AG08395 (cell line): ENCODE measurements at places on chromosomes 12 and 14.
A peak's percentile ranks its signal among the peaks of the same experiment; 100 is the strongest.

GRCh38 chr12:96263449-96263902, 69.3 kb downstream of the ELK3 start:
- DNase-seq: no peak

DNA sequence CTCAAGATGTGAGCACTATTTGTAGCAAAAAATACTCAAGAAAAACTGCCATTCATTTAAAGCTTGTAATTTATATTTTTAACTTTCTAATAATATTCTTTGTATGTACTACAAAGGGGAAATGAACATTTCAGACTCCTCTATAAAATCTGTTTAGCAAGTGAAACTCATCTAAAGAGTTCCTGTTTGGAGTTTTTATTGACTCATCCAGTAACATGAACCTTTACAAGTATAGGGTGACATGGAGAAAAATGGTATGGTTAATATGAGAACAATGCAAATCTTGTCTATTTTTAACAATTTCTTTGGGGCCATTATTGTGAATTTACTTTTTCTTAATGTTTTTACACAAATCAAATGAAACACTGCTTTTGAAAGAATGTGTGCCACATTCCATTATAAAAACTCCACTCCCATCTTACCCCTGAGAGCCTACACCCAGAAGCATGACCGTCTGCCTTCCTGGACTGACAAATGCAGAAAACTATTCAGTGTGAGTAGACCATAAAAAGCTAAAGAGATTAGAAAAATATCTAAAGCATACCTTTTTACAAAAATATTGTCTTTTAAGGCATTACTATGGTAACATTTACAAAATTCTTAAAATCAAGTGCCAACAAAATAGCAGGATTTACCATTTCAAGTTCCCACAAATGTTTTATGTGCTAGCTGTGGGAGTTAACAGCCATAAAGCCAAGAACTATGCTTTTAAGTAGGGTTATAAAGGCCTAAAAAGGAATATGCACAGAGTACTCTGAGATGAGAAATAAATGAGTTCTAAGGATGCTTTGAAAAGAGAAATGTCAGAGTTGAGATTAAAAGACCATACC, 144.0 kb downstream of the ADAMTS20 start:
- no peak for DNase-seq

DNA sequence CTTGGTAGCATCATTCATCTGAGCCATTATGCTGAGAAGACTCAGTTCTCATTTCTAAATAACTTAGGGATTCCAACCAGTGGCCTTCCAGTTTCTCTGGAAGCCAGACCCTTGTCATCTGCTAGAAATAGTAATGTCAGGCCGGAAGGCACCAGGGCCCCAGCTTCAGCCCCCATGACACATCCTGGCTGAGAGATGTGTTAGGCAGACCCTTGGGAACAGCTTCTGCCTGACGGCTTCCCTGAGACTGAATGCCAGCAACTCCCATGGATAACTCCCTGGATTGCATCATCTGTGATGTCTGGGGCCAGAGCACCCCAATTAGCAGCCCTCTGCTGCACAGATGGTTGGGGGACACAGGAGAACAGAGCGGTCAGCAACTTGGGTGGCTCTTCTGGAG, 583.5 kb upstream of the TBX3 start:
- peak; percentile 41 for DNase-seq

DNA sequence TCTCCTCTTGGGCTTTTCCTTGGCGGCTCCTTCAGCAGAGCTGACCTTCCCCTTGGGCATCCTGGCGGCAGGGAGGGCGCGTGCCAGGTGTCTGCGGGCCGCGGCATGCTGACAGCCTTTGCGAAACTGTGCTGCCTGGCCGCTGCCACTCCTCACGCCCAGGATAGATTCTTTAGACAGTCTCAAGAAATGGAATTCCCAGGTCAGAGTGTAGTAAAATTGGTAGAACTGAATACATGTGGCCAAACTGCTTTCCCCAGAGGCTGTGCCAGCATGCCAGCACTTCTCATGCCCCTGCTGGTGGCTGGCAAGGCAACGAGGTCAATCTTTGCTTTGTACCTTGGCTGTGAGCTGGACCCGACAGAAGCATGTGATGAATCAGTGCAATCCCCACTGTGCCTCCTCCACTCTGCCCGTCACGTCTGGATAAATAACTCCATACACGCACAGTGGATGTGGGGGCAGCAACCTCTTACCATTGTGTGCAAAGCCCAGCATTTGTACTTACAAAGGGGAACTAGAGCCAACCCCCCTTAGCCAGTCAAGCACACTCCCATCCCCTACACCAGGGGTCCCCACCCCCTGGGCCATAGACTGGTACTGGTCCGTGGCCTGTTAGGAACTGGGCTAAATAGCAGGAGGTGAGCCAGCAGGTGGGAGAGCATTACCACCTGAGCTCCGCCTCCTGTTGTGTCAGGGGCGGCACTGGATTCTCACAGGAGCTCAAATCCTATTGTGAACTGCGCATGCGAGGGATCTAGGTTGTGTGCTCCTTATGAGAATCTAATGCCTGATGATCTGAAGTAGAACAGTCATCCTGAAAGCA, 90.9 kb downstream of the ACTN1 start:
- DNase-seq: no peak

DNA sequence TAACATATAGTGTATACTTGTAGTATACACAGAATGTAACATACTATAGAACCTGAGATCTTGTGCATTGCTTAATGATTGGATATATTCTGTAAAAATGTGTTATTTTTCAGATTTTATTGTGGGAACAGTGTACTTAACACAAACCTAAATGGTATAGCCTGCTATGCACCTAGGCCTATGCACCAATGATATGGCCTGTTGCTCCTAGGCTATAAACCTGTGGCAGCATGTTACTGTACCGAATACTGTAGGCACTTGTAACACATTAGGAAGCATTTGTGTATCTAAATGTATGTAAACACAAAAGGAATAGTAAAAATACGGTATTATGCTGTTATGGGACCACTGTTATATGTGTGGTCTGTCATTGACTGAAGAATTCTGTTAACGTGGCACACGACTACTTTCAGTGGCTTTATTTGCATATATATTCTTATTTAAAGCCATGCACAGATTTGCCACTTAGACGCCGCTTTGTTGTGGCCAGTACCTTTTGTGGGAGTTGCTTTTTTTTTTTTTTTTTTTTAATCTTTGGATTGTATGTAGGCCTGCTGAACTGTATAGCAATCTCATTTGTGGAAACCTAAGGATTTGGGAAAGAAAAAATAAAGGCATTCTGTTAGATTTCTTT, 7.4 kb downstream of the PAPOLA start:
- no peak for DNase-seq

DNA sequence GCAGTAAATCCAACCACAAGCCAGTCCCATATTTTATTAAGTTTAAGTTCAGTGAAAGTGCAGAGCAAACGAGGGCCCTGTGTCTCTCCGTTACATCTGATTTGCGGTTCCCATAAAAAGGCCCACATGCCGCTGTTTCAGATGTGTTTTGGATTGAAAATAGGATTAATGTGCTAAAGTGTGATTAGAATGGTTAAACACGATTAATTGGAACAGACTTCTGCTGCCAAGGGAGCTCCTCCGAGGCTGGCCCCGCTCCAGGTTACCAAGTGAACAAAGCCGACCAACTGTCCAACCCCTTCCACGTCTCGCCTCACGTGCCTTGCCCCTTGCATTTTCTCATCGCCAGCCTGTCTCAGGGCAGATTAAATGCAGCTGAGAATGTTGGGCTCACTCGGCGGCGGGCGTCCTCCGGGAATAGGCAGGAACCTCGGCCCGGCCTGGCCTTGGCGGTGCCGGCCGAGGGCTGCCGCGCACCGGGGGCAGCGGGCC, 166.5 kb upstream of the GSC start:
- peak; percentile 83 for DNase-seq

DNA sequence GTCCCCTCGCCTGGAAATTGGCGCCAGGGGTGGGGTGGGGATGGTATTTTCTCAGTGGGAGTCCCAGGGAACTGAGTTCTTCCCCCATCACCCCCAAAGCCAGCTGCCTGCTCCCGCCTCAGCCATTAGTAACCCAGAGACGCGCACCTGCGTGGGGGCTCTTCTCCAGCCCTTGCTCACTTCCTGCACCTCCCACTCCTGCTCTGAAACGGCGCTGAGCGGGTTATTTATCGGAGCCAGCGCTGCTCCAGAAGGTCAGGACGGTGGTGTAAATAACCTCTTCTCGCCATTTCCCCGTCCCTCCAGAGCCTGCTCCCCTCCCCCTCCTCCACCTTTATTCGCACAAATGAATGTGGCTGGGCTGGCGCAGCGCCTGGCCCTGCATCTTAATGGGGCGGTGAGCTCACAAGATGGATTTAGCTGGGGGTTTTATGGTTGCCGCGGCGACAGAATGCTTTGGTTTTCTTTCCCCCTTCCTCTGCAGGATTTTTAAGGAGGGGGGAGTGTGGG, 12.2 kb downstream of the GPR84 start:
- DNase-seq: peak; percentile 53

DNA sequence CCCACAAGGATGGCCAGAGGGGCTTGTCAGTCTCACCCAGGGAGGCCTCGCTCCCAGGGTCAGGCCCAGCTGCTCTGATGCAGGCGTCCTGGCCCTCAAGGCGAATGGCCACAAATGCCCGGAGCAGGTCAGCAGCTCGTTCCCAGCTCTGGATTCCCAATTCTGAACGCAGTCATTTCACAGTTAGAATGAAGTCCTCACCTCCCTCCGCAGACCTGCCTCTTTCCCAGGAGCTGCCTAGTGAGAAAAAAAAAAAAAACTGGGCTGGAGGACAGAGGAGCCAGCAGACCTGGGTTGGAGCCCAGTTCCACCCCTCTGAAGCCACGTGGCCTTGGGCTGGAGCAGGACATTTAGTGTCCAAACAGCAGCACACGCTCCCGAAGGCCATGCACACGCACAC, 62.2 kb upstream of the DIO3 start:
- DNase-seq: no peak

DNA sequence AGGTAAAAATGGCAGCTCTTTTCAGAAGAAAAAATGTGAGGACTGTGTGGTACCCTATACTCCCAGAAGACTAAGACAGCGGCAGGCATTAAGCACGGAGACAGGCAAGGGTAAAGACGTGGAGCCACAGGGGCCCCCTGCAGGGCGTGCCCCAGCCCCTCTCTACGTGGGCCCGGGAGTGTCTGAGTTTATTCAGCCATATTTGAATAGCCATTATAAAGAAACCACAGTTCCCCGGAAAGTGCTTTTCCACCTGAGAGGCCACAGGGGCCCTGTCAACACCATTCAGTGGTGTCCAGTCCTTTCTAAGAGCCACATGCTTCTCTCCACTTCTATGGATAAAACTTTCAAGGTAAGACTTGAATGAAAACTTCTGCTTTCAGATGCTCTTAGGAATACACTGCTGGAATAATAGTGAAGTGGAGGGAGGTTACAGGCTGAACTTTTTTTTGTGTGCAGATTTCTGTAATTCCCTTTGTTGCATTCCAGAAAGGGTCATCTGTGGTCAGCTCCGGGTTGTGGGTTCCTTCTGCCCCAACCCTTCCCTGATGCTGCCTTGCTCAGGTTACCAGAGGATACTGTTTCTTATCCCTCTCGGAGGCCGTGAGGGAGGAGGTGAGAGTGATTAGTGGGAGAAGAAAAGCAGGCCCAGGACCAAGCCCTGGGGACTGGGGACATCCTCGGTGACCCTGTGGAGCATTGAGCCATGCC, 58.4 kb downstream of the SLC25A47 start:
- DNase-seq: no peak

DNA sequence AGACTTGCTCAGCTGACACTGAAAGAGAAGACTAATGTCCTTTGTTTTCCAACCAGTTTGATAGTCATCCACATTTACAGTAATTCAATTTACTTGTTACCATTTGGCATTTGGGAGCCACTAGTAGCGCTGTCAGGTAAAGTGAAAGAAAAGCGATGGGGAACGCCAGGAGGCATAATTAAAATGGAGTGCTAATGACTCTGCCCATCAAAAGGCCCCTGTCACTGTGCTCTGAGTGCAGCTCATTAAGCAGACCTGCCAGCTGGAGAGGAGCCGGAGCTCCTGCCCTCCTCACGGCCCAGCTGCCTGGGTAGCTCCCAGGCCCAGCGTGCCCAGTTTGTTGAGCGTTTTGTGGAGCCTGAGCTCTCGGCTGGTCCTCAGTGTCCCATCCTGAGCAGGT, 463.6 kb upstream of the CCDC196 start:
- no peak for DNase-seq

- DNase-seq: peak; percentile 53
These were observed 104.5 kb downstream of the TGFB3 start for GRCh38 chr14:75877292-75877691.

DNA sequence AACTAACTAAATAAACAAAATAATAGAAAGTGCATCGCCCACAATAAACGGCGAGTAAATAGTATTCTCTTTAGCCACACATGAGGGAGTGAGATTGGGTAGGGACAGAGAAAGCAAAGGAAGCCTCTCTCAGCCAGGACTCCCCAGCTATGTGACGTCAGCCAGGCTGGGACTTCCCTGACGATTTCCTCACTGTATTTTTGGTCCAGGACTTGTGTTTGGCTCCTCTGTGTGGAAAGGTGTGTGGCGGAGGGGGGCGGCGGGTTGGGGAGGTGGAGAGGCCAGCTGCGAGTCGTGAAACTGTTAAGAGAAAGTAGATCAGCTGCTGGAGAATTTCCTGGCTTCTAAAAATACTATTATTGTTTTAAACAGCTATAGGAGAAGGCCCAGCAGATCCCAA, 1124.6 kb downstream of the AACS start:
- DNase-seq: no peak

- no peak for DNase-seq
These were observed 226.0 kb downstream of the AEBP2 start for GRCh38 chr12:19665121-19665900.
